ENCODE measurements at places on chromosomes 13 and 19.
A peak's percentile ranks its signal among the peaks of the same experiment; 100 is the strongest.

- DNase-seq = no peak
Observed at GRCh38 chr13:112468069-112468468, 91.9 kb downstream of the SPACA7 start.

- DNase-seq = no peak
Observed at GRCh38 chr19:33524024-33524664, 2.6 kb upstream of the PEPD start.

GRCh38 chr13:80550971-80551441 is 210.1 kb upstream of the SPRY2 start:
- no peak for DNase-seq

DNA sequence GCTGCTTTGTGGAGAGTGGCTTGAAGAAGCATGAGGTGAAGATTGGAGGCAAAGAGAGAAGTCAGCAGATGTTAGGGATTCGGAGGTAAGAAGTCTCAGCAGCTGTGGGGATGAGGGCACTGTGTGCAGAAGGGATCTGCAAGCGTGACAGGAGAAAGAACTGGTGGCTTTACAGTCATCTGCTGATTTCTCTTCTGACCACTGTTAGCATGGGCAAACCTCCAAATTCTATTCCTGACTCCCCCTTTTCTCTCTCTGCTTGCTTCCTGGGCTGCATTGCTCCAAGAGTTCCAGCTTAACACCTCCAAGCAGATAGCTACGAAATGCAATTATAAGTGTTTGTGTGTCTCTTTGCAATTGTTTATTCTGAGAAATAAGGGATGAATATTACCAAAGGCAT is 159.6 kb downstream of the GGACT start:
- no peak for DNase-seq

DNA sequence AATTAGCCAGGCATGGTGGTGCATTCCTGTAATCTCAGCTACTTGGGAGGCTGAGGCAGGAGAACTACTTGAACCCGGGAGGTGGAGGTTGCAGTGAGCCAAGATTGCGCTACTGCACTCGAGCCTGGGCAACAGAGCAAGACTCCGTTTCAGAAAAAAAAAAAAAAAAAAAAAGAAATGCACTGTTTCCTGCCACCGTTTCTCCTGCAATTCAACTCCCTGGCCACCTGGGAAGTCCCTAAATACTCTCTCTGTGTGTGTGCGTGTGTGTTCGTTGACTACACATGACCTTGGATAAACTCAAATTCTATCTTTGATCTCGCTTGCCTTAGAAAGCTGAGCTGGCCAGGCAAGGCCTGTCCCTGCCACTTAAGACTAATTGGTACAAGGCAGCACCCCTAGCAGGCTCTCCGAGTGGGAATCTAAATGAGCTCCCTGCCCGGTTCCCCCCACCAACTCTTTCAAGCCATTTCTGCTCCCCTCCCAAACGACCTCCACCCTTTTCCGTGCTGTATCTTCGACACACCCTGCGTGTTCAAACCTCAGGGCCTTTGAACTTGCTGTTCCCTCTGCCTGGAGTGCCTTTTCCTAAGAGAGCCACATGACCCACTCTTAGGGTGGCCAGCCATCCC is 5.2 kb upstream of the BCAT2 start:
- DNase-seq = no peak

GRCh38 chr19:17332677-17333581 is 1.7 kb downstream of the ANO8 start:
- DNase-seq = no peak

DNA sequence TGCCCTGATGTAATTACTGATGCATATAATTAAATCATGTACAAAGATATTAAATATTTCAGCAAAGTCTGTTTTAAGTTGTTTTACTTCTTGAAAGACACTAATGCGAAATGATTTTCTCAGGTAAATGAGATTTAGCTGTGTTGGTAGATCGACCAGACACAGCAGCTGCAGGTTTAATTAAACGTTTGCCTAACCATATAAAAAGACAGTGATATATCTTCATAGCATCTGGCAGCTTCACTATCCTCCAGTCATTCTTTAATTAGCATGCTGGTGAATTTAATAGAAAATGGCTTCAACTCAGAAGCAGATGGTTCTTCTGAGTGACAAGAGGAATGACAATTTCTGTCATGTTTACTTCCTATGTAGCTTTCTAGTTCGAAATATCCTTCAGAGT is 69.3 kb downstream of the NHLRC3 start:
- DNase-seq = no peak

DNA sequence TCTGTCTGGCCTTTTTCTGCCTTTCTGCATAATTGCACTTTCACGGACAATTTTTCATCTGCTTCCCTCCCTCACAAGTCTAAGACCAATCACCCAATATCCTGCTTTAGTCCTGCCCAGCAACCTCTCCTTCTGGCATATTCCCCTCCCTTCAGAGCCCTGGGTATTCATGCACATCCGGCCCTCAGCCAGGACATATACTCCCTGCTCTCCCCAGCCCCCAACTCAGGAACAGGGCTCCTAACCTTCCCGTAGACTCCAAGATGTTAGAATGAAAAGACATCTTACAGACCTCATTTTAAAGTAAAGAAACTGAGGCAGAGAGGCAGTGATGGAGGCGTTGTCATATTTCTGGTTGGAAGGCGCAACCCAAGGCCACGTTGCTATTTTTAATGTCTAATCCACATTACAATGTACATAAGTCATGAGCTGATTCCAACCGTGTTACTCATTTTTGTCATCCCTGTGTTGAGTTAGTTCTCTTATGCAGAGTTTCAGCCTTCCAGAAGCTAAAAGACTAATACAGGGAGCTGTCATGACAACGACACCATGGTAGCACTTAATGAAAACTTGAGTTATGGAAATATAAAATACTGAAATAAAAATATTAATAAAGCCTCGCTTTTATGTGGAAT is 209.2 kb downstream of the TSHZ3 start:
- peak; percentile 85 for DNase-seq

DNA sequence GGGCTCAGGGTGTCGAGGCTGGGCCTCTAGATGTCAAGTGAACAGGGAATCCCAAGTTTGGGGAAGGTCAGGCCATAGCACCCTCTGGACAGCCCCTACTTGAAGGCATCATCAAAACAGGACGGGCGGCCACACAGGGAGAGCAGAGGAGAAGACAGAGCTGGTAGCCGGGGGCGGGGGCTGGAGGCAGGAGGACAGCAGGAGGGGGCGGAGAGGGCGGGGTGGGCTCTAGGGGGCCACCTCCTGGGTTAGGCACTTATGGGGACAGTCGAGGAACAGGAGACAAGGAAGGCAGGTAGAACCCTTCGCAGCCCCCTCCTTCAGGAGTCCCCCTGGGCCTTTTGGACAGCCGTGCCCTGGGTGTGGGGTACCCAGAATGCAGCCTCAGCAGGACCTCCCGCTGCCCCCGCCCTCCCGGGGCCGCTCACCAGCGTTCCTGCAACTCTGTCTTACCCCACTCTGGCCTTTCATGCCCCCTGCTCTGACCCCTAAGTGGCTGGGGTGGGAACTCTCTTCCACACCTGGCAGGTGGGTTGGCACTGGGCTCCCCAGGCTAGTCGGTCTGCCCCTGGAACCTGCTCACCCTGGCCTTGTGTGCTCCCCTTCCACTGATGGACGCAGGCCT is 5.8 kb downstream of the SSBP4 start:
- DNase-seq = no peak

GRCh38 chr13:72700509-72700908 is 26.9 kb downstream of the MZT1 start:
- no peak for DNase-seq

DNA sequence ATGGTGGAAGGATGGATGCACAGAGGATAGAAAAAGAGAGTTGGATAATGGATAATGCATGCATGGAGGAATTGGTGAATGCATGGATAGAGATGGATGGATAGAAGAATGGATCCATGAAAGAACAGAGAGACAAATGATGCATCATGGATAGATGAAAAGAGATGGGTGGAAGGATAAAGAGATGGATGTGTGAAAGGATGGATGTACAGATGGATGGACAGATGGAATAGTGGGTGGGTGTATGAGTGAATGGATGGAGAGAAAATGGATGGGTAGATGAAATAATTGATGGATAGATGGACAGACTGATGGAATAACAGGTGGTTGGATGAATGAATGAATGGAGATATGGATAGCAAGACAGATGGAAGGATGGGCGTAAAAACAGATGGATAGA is 25.7 kb downstream of the OLFM2 start:
- DNase-seq = no peak

- no peak for DNase-seq
Observed at GRCh38 chr19:19405971-19406877, 749 bp downstream of the GATAD2A start.

- DNase-seq = no peak
Observed at GRCh38 chr19:13063461-13064091, 39.1 kb downstream of the LYL1 start.

- DNase-seq = no peak
Observed at GRCh38 chr19:42132030-42132628, at the start of gene POU2F2. POU2F2 (minus strand) TSS chr19:42132446; CDS start chr19:42132411, 35 bp downstream.

DNA sequence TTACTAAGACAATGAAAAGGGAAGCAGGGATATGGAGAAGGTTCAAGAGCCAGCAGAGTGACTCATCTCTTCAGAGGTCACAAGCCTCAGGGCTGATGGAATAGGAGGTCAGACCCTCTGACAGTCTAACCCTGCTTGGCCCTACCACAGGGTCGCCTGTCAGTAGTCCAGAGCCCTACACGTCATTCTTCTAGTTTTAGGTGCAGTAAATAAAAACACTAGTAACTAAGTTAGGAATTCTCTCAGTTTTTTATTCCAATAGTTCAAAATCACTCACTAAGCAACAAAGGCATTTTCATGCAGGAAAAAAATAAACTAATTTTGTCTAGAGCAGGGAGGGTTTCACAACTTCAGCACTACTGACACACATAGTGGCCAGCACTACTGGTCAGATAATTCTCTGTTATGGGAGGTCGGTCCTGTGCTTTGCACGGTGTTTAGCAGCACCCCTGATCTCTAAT is 27.2 kb downstream of the FOXO1 start:
- peak; percentile 42 for DNase-seq

- no peak for DNase-seq
Observed at GRCh38 chr13:31136724-31137123, 25.0 kb downstream of the HSPH1 start.

- DNase-seq = no peak
Observed at GRCh38 chr13:35681685-35682084, 205.2 kb upstream of the MAB21L1 start.

DNA sequence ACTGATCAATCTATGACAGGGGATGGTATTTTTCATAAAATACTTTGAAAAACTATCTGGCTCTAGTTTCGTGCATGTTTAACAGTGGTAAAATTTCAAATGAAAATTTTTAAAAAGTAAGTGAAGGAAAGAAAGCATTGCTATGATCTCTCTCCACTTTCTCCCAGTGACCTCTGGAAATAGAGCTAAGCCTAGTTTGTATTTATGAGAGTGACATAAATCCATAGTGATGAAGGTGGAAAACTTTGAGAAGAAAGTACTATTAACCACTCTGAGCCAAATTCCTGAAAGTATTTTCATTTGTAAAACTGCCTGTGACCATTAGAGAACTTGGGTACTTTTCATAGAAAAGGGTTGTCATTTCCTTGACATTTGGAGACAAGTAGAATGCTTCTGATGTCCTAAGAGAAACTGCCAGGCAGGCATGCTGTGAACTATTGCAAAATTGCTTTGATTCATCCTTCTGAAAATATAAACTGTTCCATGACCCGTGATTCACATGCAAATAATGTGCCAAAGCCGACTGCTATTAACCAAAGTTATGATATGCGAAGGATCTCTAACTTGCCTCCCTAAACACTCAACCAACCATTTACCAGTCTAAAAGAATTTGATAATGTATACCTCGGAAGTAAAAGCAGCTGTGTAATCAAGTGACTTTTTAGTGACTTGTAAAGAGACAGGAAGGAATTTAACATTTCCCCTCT is 133.2 kb downstream of the VWA8 start:
- DNase-seq = peak; percentile 96

DNA sequence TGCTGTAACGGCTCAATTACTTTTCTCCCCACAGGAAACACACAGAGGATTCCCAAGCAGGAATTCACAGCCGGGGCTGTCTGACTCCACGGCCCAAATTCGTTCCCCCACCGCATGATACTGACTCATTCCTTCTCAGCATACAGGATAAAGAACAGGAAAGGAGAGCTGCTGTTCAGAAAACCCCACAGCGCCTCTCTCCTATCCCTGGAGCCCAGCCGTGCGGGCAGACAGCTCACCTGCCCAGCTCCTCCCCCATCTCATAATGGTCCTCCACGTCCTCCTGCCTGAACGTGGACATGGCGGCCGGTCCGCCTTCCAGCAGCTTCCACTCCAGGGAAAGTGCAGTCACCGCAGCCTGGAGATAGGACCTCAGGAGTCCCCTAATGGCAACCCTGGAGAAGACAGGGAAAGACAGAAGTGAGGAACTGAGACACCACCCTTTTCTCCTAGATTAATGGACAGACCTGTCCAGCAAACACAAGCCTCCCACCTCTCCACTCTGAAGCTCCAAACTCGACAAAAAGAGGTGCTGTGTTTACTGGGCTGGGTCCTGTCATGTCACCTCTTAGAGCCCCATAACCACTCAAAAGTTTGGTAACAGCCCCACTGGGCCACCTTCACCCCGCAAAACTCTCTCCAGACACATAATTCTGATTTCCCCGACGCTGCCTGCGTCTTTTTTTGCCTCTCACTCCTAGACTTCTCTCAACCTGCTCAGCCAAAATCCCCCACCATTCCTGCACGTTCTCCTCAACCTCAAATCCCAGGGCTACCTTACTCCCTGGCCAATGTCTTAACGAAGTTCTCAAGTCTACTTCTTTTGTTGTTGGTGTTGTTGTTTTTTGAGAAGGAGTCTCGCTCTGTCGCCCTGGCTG is 1.2 kb downstream of the DAPK3 start:
- peak; percentile 81 for DNase-seq

GRCh38 chr19:21751384-21751783 is 16.0 kb downstream of the ZNF100 start:
- DNase-seq = peak; percentile 32

GRCh38 chr19:35438527-35438926 is 9.5 kb upstream of the FFAR2 start:
- DNase-seq = no peak

GRCh38 chr19:48634036-48634342 is 3.2 kb downstream of the DBP start:
- DNase-seq = no peak

GRCh38 chr13:98848746-98849145 is 96.3 kb upstream of the SLC15A1 start:
- peak; percentile 35 for DNase-seq

DNA sequence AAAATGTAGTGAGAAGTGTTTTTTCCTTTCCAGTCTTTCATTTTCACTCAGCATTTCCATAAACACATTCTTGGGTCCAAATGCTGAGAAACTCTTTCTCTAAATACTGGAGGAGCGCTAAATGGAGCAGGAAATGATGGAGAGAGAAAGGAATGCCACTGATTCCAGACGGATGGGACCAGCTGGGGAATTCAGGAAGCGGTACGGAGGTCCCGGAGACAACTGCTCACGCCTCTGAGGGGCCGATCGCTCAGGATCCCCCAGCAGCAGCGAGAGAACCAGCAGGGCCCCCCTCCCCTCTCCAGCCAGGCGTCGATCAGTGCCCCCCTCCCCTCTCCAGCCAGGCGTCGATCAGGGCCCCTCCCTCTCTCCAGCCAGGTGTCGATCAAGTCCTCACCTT is 13.2 kb downstream of the RASA3 start:
- peak; percentile 86 for DNase-seq

- DNase-seq = peak; percentile 22
Observed at GRCh38 chr13:108342369-108343289, 73.1 kb downstream of the TNFSF13B start.
